ENCODE measurements at places on chromosomes 4 and X.

GRCh38 chr4:73741750-73742489 lies 1.6 kb downstream of the CXCL8 start:
- no peak for DNase-seq

DNA sequence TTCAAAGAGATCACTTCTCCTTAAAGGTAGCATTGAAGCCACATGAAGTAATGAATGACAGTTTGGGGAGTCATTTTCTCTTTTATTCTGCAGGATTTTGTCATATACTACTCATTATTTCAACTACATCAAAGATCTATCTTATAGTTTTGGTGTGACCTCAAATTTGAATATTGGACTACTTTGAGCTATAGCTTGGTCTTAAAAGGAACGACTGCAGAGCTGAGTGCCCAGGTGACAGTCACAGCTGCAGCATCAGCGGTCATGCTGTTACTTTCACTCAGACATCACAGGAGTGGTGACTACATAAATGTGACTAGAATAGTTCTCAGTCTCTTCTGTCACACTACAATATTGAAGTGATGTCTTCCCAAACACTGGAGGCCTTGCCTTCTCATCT lies 10.7 kb upstream of the SPCS3 start:
- DNase-seq: no peak

DNA sequence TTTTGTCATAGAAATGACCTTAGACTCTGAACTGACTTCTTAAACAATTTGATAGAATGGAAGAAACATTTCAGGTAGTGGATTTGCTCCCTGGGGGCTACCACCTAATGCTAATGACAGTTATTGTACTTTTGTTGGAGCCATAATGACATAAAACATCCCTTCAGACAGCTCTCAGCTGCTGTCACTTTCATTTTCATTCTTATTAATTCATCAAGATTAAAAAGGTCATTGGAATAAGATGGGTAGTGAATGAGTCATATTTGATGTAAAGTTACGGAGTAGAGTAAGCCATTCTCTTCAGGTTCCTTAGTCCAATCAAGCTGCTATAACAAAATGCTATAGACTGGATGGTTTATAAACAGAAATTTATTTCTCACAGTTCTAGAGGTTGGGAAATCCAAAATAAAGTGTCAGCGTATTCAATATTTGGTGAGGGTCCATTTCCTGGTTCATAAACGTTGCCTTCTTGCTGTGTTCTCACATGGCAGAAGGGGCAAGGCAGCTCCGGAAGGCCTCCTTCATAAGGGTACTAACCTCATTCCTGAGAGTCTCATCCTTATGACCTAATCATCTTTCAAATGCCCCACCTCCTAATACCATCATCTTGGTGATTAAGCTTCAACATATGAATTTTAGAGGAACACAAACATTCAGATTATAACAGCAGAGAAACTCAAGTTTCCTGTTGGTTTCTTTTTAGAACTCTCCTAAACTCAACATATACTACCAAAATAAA lies 268.5 kb downstream of the ARAP2 start:
- no peak for DNase-seq

GRCh38 chr4:62822306-62822705 lies 1586.9 kb downstream of the TECRL start:
- DNase-seq: no peak

DNA sequence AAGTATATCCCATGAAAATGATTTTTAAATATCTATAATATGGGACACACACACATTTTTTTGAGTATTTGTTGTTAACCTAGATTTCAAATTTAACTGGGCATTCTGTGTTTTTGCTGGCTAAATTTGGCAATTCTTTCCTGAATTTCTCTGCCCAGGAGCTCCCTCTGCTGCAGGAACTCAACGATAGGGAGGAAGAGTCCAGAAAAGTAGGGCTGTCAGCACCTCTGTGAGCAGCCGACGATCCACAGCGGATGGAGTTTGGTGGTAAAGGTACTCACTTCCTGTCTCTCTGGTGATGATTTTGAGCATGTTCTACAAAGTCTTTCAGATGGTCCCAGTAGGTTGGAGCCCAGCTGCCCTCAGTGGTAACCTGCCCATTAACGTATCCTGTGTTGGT lies 23.1 kb upstream of the TMEM184C start:
- DNase-seq: no peak

GRCh38 chr4:76639288-76639687 lies 204.3 kb downstream of the SHROOM3 start:
- no peak for DNase-seq

- DNase-seq: no peak
These were observed 328.5 kb upstream of the FGF16 start for GRCh38 chrX:77118686-77119085.

- DNase-seq: no peak
These were observed 128.5 kb upstream of the CYSLTR1 start for GRCh38 chrX:78455901-78456300.

GRCh38 chrX:69374569-69374968 lies 129.6 kb upstream of the NALF2 start:
- DNase-seq: no peak

- DNase-seq: no peak
These were observed 608 bp downstream of the RAPGEF2 start for GRCh38 chr4:159103384-159103990.

DNA sequence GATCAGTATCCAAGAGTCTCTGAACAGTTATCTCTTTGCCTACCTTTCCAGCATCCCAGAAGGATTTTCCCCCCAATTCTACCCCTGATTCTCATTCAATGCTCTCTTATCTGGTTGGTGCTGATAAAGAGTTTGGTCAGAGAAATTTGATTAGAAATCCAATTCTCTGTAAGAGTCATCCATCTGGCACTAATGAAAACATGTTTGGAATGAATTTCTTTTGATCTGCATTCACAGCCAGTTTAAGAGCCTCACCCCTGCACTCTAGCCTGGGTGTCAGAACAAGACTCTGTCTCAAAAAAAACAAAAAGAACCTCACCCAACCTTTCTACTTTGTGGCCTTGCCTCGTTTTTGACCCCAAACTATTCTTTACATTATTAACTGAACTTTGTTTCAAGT lies 122.1 kb downstream of the MANBA start:
- DNase-seq: no peak

DNA sequence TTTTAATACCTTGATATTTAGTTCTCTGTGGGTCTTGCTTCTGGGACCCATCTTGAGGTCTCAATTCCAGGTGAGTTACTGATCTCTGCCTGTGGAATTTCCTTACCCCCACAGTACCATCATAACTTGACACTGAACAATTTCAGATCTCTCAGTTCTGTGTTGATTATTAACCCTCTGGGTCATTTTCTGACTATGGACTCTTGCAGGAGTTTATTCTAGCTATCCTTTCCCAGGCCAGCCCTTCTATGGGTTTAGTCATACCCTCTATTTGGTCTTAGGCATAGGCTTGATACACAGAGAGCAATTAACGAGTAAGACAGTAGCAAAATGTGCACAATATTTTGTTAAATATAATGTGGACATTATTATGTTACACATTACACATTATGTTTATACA lies 3.7 kb upstream of the SPARCL1 start:
- no peak for DNase-seq

DNA sequence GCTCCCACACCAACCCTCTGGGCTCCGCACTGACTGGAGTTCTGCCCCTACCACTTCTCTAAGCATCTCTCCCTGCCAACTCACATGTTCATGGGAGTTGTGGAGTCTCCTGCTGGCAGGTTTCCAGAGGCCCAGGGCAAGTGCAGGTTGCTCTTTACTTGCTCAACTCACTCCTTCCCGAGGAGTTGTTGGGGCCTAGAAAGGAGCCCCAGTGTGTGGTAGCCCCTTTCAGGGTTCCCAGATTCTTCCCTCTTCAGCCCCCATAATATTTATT lies 52.5 kb downstream of the POF1B start:
- no peak for DNase-seq

DNA sequence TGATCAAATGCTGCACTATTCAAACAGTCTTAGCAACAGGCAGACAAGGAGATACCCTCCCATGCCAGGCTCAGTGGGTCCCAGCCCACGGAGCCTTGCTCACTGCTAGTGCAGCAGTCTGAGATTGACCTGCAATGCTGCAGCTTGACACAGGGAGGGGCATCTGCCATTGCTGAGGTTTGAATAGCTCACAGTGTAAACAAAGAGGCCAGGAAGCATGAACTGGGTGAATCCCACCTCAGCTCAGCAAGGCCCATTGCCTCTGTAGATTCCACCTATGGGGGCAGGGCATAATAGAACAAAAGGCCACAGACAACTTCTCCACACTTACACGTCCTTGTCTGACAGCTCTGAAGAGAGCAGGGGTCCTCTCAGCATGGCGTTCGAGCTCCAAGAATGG lies 26.6 kb upstream of the ZXDB start:
- no peak for DNase-seq

DNA sequence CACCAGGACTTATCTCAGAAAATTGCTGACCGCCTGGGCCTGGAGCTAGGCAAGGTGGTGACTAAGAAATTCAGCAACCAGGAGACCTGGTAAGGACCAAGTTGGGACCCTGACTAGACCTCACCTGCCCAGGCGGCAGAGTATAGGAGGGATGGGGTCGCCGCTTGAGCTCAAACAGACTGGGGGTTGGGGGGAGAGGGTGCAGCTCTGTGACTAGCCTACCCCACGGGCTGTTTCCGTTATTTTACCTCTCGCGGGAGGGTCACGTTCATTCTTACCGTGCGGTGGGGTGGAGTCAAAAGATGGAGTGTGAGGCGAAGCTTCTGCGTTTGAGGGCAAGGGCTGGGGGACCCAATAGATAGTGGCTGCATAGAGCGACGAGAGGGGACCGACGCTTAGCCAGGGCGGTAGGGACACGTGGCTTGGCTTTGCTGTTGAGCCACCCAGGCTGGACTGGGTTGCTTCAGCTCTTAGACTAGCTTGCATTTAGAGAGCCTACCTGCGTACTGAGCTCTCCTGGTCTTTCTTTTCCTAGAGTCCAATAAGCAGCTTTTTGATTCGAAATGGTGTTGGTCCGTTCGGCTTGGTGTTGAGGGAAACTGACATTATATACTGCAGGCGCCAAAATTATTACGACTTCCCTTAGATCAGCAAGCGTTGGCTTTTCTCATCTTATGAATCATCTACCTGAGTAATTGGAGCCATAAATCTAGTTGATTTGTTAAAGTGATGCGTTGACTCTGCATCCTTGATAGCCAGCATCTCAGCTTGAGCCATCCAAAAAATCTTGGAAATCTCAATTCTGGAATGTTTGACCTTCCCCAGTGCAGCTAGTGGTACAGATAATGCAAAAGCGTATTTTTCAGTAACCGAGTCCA lies 591 bp downstream of the PRPS1 start:
- no peak for DNase-seq

DNA sequence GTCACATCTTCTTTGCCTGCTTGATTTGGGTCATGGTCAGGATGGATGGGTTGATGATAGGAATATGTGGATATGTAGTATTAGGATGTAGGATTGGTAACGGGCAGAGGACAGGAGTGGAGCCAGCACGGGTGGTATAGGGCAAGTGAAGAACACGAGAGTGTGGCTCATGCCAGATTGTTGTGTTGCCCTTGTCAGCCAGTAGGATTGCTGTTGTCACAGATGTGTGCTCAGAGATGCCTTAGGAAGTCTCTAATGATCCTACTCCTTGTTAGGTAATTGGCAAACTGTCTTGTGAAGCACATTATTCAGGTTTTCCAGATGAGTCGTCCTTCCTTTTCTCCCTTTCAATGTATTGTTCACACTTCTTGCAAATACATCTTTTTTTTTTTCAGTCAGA lies 5.5 kb downstream of the ATP10D start:
- no peak for DNase-seq

DNA sequence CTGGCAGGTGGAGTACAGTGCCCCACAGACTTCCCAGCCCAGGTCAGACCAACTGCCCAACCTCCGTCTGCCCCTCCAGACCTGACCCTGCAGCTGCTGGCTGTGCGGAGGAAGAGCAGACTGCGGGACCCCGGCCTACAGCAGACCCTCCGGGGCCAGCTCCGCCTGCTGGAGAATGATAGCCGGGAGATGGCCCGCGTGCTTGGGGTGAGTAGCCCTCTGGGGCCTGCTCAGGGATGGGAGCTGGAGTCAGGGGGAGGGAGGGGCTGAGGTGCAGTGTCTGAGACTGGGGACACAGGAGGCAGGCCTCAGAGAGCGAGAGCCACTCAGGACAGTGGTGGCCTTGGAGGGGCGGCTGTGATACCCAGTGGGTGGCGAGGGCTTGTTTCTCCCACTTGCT lies 13.5 kb downstream of the SH3TC1 start:
- DNase-seq: no peak

GRCh38 chr4:111268769-111269414 lies 646.0 kb upstream of the PITX2 start:
- DNase-seq: peak; percentile 26

- no peak for DNase-seq
These were observed 52.3 kb upstream of the HOPX start for GRCh38 chr4:56733352-56733751.

GRCh38 chr4:129578336-129578735 lies 482.4 kb downstream of the C4orf33 start:
- DNase-seq: no peak

- peak; percentile 27 for DNase-seq
These were observed 7.0 kb downstream of the VAMP7 start for GRCh38 chrX:155888139-155888538.

DNA sequence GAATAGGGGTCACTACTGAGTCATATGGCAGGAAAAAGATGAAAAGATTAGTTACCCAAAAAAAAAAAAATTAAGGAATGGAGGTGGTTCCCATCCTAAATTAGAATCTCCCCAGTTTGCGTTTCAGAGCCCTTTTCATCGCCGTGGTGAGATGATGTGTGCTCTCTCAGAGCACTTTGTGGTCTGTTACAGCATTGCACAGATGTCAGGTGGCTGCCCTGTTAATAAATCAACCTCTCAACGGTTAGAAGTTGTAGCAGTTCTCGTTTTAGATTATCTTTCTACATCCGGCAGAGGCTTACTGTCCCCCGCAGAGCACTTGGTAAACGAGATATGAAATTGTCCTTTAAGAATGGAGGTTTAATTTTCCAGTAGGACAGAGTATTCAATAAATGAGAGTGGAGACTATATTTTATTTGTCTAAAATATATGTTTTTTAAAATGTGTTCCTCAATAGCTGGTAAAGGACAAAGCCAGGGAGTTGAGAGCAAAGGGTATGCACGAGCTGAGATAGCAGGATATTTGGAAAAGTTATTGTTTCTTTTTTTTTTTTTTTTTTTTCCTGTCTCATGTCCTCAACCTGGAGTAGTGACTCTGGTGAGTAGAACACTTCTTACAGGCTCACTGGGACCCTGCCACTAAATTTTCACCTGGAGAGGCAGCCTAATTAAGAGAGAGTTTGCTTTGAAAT lies 26.9 kb downstream of the AFF1 start:
- peak; percentile 74 for DNase-seq

- no peak for DNase-seq
These were observed 114.5 kb upstream of the SLIT2 start for GRCh38 chr4:20137176-20137575.

DNA sequence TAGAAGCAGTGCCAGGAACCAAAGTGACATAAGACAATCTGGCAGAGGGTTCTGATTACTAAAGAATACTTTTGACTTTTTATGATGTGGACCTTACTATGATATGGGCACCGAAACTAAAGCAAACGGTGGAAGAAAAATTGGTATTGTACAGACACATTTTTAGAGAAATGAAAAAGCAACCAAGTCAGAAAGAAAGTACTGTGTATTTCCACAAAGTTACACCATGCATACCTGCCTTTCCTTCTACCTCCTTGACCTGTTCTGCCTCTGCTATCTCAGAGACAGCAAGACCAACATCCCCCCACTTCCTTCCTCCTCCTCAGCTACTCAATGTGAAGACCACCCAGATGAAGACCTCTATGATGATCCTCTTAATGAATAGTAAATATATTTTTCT lies 88.3 kb downstream of the HUWE1 start:
- DNase-seq: no peak

Data from skeletal muscle cell (primary cell).